ENCODE measurements at places on chromosomes 3 and 15. TPM values are rescaled to one million over a fixed set of nuclear protein-coding genes. Genes with fewer than 3 reads are reported as not detected.

- DNase-seq, result peak; percentile 45
Observed at GRCh38 chr3:49910409-49911123, 6.9 kb upstream of the MST1R start.

- DNase-seq, result no peak
Observed at GRCh38 chr15:71781179-71781964, 29.0 kb upstream of the NR2E3 start.

Gene RHOA
- total RNA-seq, result 285 TPM

DNA sequence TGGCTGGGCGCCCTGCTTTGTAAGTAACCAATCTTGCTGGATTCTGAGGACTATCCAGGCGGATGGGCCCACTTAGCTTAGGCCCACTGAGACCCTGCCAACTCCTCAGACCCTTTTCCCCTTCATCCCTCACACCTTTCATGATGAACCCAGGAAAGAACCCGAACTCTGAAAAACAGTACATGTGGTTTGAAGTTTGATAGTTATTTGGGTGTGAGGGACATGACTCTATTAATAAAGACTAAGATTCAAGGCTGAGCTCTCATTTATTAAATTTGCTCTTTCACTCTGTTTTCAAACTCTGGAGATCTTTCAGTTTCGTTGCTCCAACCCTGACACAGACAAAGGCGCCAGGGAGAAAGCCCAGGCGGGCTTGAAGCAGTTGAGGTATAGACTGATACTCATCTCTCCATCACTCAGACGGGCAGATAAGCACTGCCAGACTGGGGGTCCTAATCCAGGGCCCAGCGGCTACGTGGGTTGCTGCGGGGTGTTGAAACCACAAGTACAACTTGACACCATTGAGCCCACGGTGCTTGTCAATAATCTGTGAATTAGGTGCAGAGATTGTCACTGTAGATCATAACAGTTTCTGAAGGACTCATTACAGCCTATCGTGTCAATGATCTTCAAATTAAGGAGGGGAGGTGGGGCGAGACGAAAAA lies 7.2 kb upstream of the SOX2 start:
- DNase-seq, result no peak

Gene PPARG
- 25.7 TPM for total RNA-seq
